Adrenal gland (tissue), 19 donors: ENCODE measurements at places on chromosomes 5 and 9. TPM values are rescaled to one million over a fixed set of nuclear protein-coding genes. Genes with fewer than 3 reads are reported as not detected.

The BNC2 gene
- 1.1 TPM for polyA plus RNA-seq

The EGR1 gene
- polyA plus RNA-seq, result 42.9 TPM

The CERCAM gene
- 34.2 TPM for polyA plus RNA-seq

The SHOC1 gene
- polyA plus RNA-seq, result 0.57 TPM

The EFNA5 gene
- polyA plus RNA-seq, result 1.4 TPM

The TYRP1 gene
- not detected for polyA plus RNA-seq

The TSC1 gene
- polyA plus RNA-seq, result 30.6 TPM

The DMGDH gene
- polyA plus RNA-seq, result 3.0 TPM

The MOB3B gene
- polyA plus RNA-seq, result 1.3 TPM
